Suppressor macrophage treated with lipopolysaccharide for 4 hours (primary cell): ENCODE measurements at places on chromosomes 7 and 10.

DNA sequence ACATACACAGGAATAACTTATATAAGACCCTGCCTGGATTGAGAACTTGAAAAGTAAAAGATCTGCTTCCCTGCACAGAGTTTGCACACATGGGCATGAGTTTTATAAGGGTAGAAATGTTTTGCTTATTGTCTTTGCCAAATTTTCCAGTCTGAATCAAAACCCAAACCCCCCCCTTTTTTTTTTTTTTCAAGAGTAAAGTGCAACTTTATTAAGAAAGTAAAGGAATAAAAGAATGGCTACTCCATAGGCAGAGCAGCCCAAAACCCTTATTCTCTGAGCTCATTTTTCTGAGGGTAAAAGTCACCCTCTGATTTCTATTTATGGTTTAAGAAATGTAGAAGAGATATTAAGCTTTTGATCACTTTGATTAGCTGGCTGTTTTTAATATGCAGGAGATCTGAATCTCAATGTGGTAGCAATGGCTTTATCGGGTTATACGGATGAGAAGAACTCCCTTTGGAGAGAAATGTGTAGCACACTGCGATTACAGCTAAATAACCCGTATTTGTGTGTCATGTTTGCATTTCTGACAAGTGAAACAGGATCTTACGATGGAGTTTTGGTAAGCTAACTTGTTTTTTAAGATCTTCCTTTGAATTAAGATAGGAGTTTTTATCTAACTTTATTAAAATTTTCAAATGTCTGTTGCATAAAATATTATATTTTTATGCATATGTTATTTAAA lies 18.7 kb downstream of the MIOS start:
- no peak for DNase-seq

- peak; percentile 94 for DNase-seq
These were observed 158.0 kb downstream of the TRIL start for GRCh38 chr7:28800150-28800549.

DNA sequence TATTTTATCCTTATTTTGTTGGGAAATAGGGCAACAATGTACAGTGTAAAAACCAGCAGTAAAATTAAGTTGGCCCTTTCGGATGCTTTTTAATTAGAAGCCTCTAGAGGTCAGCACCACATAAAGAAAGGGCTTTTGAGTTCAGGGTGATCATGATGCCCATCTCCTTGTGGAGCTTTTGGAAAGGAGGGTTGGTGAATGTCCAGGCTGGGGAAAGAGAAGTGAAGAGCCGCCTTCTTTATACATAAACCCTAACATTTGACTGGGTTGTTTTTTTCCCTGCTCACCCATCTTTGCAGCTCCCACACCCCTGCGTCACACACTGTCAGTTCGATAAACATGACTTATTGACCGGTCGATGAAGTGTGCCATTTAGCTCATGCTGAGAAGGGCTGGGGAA lies 29.8 kb downstream of the MTURN start:
- DNase-seq, result peak; percentile 87

GRCh38 chr7:2182461-2182860 lies 50.3 kb downstream of the MAD1L1 start:
- DNase-seq, result peak; percentile 9

- DNase-seq, result no peak
These were observed 107.8 kb downstream of the RAB18 start for GRCh38 chr10:27611744-27612550.

DNA sequence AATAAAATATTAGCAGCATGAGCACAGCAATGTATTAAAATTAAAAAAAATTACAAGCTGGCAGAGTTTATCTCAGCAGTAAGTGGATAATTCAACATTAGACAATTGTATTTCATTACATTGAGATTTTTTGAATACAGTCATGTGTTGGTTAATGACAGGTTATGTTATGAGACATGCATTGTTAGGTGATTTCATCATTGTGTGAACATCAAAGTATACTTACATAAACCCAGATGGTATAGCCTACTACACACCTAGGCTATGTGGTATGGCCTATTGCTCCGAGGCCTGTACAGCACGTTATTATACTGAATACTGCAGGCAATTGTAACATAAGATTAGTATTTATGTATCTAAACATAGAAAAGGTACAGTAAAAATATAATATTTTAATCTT lies 29.7 kb downstream of the CCDC6 start:
- DNase-seq, result no peak
